ENCODE measurements at places on chromosomes 13 and 19. TPM values are rescaled to one million over a fixed set of nuclear protein-coding genes. Genes with fewer than 3 reads are reported as not detected.

NKPD1 gene
- total RNA-seq, result 0.47 TPM

DNA sequence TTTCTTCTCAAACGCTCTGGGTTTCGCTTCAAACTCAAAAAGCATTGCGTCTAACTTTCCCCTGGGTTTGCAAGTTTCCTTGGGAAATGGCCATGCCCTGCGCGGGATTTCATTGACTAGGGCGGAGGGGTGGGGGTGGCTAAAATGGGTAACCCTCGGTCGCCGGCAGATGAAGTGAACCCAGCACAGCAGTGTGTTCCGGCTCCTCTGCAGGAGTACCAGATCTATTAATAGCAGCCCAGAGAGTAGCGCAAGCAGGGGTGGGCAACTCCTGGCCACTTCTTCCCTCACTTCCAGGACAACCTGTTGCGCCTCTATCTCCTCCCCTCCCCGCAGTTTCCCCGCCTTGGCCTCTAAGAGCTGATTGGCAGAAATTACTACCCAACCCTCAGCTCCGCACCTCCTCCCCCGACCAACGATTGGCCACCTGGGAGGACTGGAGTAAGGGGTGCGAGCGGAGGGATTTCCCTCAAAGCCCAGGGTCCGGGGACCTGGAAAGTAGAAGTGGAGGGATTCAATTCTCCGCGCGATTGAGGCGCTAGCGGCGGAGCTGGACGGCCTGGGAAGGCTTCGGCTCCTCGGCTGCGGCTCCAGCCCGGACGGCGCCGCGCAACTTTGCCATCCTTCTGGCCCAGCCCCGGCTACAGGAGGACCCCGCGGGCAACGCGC lies at the start of gene FREM2:
Gene FREM2, plus strand, starts transcription at position 501 of the 669 bp plus-strand sequence. CDS start 268 bp downstream, outside the sequence.
- peak; percentile 16 for DNase-seq

- no peak for DNase-seq
These were observed 229.1 kb downstream of the TM9SF2 start for GRCh38 chr13:99730403-99730802.

DNA sequence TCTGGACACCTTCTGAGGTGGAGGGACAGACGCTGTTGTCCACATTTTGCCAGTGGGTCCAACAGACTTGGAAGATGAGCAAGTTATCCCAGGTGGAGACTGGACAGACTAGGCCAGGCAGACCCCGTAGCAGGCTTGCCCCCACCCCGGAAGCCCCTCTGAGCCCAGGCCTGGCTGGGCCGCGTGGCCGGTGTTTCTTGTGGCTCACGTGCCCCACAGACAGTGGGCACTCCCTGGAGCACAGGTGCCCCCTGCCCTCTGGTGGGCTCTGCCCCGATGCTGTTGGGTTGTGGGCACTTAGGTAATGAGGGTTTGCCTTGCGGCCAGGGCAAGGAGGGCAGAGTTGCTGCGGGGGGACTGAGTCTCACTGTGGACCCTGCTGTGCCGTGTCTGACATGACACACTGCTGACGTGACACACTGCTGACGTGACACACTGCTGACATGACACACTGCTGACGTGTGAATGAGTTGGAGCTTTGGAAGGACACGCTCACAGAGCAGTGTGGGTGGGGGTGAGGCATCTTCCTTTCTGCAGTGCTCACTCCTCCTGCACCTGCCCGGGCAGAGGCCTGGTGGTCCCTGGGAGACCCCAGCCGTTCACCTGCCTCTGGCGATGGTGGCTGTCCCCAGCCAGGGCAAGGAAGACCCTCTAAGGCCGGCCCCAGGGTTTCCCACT lies 25.1 kb downstream of the DOT1L start:
- DNase-seq, result no peak

MBD3L2 gene
- total RNA-seq, result not detected

ERICH4 gene
- not detected for total RNA-seq

ZNF730 gene
- 21.5 TPM for total RNA-seq

ZNF844 gene
- 13.7 TPM for total RNA-seq

DNA sequence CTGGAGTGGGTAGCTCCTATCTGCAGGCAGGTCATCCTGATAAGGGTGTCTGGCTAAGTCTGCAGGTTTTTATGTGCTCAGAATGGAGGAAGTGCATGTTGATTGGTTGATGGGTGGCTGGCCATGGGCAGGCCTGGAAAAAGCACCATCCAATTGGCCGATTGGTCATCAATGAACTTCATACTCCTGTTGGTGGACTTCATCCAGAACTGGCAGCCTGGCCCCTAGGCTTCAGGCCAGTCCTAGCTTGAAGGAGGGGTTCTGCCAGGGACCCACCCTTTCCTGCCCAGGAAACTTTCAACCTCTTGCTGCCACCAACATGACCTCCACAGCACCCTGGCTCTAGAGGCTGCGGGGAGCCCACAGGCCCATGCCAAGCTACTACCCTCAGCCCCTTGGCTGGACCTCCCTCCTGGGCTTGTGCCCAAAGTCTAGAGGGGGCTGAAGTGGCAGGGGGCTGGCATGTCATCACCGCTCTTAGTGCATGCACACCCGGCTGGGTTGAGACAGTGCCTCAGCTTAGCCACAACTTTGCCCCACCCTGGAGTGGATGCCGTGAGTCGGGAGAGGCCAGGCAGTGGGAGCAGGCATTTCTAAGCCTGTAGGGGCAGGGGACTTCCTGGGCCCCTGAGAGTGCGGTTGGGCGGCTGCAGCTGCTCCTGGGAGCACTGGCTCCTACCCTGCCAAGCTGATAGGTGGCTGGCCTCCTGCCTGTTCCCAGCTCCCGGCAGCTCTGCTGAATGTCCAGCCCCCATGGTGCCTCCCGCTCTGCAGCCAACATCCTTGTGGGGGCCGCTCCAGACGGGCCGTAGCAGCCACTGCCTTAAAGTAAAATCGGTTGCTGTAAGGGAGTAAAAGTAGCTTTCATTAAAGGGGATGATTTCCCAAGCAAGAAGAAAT lies 13.2 kb downstream of the DNAJC15 start:
- DNase-seq, result no peak

DNA sequence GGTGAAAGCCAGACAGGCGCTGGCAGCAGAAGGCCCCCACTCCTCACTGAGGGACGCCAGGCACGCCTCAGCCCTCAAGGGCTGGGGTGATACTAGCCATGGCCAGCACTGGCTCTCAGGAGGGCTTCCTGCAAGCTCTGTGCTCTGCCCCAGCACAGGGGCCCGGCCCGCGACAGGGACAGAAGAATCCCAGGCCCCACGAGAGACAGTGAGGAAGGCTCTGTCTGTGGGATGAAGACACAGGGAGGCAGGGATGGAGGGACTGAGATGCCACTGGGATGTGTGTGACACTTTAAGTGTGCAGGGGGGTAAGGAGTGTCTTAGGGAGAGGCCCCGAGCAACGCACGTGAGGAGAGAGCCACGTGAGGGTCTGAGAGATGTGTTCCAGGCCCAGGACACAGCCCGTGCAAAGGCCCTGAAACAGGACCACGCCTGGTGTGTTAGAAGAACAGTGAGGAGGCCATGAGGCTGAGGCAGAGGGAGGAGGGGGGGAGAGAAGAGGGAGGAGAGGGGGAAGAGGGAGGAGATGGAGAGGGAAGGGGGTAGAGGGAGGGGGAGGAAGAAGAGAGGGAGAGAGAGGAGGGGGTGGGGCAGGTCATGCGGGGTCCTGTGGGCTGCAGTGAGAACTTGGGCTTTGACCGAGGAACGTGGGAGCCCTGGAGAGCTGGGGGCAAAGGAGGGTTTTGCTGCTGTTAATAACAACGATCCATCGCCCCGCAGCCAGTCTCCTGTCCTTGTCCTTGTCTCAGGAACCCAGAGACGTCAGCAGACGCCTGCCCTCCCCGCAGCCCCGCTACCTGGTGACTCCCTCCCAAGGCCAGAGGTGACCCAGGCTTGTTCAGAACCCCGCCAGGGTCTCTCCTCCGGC lies 7.2 kb downstream of the RPL36 start:
- no peak for DNase-seq

DNA sequence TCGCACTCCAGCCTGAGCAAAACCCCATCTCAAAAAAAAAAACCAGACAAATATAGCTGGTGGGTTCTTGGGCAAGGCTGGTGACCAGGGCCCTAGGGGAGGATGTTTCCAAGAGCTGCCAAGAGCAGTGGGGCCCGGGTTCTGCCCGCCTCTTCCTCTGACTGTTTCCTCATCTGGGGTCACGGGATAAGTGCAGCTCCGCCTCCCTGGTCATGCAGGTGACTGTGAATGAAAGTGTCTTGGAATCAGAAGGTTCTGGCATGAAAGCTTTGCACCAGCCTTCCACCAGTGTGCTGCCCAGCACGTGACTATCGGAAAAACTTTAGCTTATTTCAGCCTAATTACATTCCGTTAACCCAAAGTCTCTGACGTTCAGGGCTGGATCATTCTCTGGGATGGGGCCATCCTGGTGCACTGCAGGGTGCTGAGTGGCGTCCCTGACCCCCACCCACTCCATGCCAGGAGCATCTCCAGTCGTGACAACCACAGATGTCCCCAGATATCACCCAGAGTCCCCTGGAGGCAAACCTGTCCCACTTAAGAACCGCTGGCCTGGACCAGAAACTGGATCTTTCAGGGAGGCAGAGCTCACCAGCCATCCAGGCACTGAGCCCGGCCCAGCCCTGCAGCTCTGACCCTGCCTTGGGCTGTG lies 85.6 kb downstream of the GNG7 start:
- DNase-seq, result no peak

GRCh38 chr19:15320116-15320515 lies 12.2 kb downstream of the BRD4 start:
- no peak for DNase-seq

DNA sequence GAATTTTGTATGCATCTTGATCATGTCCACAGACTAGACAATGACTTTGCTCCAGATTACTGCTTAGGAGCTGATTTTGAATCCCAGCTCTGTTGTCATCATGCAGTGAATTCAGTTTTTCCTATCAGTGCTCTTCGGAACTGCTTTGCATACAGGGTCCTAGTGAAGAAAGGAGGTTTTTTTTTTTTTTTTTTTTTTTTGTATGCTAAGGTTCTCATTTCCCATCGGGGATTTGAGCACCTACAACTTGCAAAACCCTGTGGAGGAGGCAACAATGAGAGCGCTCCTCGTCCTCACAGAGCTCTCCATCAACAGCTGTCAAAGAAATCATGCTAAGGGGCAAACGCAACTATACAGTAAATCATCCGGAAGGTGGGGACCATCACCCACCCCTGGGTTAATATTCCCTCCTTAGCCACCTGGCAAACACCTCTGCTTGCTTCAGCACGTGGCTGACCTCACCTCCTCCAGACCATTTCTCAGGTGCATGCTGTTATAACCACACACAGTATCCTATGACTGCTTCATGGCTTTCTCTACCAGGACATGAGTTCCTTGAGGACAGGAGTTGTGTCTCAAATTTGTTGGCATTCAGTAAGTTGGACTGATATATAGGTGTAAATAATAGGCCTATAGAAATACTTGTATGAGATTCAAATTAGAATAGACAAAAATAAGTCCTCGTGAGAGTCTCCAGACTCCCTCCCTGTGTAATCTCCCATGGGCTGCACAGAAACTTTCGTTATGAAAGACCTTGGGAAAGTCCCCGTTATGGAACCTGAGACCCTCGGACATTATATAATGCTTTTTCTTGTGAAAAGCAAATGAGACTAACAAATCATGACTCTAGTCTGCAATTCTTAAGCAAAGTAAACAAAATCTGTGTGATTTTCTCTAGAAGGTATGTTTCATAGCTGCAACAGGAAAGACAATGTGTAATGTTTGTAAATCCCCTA lies 113.8 kb downstream of the KATNAL1 start:
- no peak for DNase-seq

SLITRK6 gene
- 1.6 TPM for total RNA-seq

DNA sequence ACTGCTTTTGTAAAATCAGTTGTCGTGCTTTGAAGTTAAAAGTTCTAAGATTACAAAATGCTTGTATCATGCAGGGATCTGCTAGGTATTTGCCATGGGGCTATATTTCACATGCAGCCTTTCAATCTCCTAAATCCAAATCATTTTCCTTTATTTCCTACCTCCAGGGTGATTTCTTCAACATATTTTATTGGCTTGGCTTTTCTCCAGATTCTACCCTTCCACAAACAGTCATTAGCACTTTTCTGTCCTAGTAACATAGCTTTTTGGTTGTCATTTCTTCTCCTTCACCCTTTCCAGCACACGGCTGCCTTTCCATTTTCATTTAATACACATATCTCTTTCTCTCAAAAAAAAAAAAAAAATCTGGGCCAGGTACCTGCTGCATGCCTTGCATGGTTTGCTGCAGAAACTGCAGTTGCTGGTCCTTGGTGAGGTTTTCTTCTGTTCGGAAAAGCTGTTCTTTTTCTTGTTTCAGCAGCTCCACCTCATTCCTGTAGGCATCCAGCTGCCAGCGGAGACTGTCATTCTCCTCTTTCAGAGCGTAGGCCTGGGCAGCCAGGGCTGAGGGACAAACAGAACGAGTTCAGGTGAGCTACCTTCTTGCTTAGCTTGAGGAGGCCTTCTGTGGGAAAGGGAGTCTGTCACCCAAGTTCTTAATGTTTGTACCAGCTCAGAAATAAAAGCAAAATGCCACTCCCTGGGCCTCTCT lies 274.7 kb downstream of the DNAJC15 start:
- no peak for DNase-seq

DNA sequence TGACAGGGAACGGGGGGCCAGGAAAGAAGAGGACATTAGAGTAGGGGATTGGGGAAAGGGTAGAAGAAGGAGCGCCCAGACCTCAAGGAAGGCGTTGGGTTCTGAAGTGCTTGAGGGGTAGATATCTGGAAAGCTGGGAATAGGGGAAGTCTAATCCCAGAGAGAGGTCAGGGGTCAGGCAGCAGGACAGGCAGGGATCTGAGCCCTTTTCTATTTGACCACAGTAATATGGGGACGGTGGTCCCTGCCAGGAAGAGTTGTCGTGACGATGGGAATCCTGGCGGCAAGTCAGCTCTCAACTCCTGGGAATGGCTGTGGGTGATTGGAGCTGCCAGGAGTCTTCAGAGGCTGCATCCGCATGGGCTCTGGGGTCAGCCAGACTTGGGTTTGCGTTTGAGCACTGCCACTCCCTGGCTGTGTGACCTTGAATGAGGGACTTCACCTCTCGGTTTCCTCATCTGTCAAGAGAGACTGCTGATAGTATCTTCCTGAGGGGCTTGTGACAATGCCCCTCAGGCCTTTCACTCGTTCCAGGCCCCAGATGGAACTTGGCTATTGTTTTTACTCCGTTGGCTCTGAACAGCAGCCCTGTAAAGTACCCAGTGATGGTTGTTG lies 1.3 kb downstream of the AP2A1 start:
- DNase-seq, result no peak

DNA sequence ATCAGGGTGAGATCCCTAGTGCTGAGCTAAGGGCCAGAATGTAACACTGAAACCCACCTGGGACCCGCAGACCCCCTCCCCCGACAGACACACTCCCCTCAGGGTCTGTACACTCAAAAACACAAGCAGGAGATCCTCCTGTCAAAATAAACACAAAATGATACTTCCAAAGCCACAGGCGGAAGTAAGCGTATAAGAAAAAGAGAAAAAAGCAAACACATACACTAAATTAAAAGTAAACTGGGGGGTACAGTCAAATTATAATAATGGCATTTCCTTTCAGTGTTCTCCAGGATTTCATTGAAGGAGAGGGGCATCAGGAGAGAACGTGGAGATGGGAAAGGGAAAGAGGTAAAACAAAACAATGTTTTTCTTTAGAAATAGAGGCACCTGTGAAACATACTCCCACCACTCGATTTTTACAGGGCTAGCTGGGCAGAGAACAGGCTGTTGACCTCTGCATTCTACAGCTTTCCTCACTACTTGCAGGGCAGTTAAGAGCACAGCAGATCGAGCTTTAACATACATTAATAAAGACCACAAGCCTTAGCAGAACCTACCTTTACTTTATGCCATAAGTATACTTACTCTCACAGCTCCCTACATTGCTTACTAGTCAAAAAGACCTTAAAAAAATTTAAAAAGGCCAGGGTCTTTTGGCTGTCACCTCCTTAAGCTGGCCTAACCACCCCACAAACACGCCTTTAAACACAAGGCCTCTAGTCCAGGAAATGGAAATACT lies 5.3 kb downstream of the ZIC5 start:
- no peak for DNase-seq

- DNase-seq, result no peak
These were observed 93.8 kb upstream of the SOX1 start for GRCh38 chr13:111973186-111973585.

GRCh38 chr19:40524133-40524549 lies 52.5 kb upstream of the SHKBP1 start:
- no peak for DNase-seq
